ENCODE measurements at places on chromosomes 13 and 19.

- no peak for DNase-seq
Measured at GRCh38 chr13:20482787-20483186, 42.9 kb downstream of the CRYL1 start.

DNA sequence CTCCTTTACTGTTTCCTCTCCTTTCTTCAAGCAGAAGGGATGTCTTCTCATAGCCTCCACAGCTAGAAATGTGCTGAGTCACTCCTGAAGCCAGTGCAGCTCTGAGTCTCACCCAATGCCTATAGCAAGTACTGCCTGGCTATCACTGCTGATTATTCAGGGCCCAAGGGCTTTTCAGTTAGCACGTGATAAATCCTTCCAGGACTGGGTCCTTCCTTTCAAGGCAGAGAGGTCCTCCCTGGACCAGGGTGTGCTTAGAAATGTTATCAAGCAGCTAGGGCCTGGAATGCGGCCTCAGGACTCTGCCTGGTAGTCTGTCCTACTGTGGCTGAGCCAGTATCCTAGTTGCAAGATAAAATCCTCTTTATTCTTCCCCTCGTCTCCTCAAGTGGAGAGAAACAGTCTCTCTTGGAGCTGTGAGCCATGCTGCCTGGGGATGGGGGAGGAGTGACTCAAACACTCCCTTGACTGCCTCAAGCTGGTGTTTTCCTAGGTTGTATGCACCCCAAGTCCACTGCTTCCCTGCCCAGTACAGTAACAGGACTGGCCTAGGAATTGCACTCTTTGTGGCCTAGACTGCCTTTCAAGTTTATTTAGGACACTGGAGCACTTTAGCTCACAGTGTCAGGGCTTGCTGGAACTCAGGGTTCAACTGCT lies 198.7 kb upstream of the SERP2 start:
- DNase-seq: no peak

- no peak for DNase-seq
Measured at GRCh38 chr13:97904059-97904458, 49.4 kb upstream of the IPO5 start.

GRCh38 chr19:16213076-16213475 lies 15.4 kb downstream of the AP1M1 start:
- no peak for DNase-seq

DNA sequence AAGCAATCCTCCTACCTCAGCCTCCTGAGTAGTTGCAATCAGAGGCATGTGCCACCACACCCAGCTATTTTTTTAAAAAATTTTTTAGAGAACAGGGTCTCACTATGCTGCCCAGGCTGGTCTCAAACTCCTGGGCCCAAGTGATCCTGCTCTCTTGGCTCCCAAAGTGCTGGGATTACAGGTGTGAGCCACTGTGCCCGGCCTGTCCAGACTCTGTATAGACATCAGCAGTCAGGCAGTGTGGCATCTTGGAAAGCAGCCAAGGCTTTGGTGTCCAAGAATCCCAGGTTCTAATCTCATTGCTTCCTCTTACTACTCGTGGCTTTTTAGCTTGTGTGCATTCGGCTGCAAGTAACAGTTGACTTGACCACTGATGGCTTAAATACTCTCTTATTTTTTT lies 43.4 kb downstream of the BICRA start:
- DNase-seq: no peak

- no peak for DNase-seq
Measured at GRCh38 chr13:108889324-108889984, 260.0 kb downstream of the MYO16 start.

- no peak for DNase-seq
Measured at GRCh38 chr13:52850396-52851136, 2.1 kb upstream of the PCDH8 start.

DNA sequence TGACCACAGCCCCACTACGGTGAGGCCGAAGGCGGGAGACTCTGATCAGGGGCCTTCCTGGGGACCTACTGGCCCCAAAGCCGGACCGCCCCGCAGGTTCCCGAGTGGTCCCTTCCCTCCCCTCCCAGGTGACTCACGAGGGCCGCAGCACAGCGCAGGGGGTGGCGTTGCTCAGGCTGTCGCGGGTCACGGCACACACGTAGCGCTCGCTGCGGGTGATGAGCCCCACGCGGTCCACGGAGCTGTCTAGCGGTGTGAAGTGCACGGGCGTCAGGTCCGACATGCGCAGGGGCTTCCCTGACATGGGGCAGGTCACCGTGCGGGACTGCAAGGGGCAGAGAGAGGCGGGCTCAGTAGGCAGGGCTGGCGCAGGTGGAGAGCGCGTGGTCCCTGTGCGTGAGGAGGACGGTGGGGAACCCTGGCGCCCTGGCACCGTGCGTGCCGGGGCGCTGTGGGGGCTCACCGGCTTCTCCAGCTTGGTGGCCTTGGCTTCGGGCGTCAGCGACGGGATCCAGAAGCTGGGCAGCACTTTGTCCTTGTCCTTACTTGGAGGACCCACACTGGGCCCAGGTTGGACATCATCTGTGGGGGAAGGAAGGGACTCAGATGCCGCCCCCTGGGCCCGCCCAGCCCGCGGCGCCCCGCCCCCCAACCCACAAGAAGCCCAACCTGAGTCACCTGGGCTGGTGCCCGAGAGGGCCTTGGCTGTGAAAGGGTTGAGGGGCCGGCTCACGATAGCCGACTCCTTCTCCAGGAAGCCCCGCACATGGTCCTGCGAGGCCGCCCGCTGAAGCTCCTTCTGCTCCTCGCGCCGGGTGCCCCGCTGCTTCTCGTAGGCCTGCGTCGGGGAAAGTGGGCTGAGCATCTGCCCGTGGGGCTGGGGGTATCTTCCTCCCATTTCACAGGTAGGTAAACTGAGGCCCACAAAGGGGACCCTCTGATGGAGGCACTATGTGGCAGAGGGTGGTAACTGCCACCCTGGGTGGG lies 23.7 kb downstream of the NOSIP start:
- no peak for DNase-seq

DNA sequence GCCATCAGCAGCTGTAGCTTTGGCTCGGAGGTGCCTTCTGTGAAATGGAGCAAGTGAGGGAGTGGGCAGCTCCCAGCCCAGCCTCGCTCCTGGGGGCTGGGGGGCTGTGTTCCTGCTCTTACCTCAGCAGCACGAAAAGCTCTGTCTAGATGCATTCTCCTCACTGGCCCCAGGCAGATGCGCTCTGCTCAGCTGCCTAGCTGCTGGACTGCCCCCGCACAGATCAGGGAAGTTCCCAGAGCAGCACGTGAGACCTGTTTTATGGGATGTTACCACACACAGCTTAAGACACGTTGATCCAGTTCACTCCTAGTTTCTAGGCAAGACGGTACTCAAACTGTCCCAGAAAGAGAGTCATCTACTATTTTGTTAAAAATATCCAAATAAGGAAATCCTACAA lies 13.6 kb downstream of the LCP1 start:
- no peak for DNase-seq

GRCh38 chr13:98996046-98996445 lies 18.2 kb upstream of the DOCK9 start:
- no peak for DNase-seq

GRCh38 chr13:73697166-73697565 lies 437.0 kb downstream of the KLF12 start:
- no peak for DNase-seq

DNA sequence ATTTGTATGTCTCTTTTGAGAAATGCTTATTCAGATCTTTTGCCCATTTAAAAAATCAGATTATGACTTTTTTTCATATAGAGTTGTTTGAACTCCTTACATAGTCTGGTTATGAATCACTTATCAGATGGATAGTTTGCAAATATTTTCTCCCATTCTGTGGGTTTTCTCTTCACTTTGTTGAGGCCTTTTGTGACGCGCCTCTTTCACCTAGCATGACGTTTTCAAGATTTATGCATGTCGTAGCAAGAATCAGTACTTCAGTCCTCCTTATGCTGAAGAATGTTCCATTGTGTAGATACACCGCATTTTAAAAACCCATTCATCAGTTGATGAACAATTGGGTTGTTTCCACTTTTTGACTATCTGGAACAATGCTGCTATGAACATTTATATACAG lies 13.4 kb downstream of the PABPC3 start:
- no peak for DNase-seq

DNA sequence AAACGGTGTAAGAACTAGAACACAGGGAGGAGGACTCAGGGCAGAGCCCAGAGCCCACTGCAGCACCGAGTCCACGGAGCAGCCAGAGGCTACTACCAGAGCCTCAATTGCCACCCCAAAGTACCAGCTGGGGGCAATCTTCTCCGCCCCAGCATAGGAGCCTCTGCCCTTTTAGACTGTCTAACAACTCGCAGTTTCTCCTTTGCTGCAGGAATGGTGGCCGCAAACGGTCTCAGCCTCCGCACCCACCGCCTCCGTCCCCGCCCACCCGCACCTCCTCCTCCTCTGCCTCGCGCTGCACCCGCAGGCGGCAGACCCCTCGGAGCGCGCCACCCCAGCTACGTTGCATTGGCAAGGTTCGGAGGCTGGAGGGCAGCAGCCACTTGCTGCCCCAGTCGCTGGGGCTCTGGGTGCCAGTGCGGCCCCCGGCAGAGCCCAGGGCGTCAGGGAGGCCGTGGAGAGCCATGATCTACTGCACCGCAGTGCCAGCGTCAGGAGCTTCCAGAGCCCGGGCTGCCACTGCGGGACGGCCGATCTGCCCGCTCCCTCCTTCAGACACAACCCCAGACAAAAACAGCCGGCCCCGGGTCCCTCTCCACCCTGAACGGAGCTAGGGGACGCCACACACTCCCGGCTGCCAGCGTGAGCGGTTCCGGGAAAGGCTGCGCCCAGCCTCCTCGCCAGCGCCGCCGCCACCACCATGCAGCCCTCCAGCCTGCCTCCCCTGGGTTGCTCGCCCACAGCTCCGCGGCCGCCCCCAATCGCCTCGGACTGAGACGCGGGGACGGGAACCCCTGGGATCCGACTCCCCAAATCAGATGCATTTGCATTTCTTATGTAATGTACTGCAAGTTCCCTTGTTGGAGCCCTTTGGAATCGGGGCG lies 1.8 kb downstream of the FGF14 start:
- no peak for DNase-seq

DNA sequence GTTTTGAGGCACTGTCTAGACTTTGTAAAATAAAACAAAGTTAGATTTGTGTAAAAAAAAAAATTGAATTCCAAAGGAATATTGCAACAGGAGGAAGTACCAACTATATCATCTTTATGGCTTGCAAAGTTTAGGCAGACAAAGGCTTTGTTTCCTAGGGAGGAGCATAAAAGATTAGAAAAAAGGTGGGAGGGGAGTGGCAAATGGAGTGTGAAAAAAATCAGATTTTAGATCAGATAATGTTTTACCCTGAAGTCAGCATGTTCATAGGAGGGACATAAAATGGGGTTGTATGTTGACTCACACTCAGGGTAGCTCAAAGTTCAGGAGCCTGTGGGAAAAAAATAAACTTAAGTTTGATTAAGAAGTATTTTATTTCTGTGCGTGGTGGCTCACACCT lies 3.7 kb downstream of the ZNF85 start:
- DNase-seq: no peak

DNA sequence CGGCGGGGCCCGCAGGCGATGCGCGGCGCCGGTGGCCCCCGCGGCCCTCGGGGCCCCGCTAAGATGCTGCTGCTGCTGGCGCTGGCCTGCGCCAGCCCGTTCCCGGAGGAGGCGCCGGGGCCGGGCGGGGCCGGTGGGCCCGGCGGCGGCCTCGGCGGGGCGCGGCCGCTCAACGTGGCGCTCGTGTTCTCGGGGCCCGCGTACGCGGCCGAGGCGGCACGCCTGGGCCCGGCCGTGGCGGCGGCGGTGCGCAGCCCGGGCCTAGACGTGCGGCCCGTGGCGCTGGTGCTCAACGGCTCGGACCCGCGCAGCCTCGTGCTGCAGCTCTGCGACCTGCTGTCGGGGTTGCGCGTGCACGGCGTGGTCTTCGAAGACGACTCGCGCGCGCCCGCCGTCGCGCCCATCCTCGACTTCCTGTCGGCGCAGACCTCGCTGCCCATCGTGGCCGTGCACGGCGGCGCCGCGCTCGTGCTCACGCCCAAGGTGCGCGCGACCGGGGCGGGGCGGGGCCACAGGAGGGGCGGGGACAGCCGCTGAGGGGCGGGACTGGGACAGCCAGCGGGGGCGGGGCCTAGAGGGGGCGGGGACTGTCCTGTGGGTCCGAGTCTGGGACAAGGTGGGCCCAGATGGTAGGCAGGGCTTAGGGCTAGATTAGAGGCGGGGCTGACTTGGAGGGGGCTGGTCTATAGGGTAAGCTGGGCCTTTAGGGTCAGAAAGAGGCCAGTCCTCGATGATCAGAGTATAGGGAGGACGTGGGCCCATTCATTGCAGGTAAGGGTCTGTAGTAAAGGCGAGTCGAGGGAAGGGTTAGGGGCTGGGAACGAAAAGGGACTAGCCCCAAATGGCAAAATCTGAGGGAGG lies 5.1 kb downstream of the GRIN2D start:
- DNase-seq: peak; percentile 68

DNA sequence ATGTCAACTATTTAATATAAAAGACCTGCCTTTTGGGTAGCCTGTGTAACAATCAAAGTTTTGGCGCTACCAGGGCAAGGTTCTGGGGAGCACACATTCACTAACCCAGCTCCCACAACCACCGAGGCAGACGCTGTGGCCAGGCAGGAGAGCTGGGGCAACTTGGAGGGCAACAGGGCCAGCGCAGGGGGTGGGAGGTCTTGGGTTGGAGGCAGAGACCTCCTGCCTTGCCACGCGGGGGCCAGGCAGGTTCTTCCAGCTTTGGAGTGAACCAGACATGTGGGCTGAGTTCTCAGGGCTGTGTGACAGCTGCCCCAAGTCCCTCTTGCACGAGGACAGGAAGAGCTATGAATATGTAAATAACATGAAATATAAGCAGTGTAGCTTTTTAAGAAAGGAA lies 30.3 kb upstream of the MCF2L start:
- no peak for DNase-seq

DNA sequence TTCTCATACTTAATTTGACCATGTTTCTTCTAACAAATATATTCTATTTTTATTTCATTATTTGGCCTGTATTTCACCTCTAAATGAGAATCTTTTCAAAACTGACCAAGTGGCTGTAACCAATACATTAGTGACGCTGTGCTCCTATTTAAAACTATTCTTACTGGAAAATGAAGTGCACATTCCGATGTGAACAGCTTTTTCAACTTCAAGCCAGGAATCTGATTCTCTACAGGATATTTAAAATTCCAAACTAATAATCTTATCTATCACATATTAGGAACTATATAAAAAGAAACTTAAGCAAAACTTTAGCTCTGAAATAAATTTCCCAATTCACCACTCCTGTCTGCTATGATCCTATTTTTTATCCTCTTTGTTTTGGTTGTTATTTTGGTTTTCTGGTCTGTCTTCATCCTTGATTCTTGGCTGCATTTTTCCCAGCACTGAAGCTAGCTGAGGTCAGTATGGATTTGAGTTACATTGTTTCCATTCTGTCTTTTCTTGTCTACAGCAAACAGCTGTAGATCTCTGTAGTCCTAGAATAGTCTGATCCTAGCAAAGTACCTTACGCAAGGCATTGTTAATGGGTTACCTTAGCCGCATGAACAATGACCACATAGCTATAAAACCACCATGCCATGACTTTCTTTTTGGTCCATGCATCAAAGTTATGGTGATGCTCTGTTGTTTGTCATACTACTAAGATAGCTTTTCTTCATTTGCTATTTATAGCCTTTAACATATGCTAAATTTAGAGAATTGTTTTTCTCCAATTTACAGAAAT lies 748.6 kb upstream of the SPRY2 start:
- DNase-seq: no peak
